ENCODE measurements at places on chromosomes 7 and 10. TPM values are rescaled to one million over a fixed set of nuclear protein-coding genes. Genes with fewer than 3 reads are reported as not detected.

DNA sequence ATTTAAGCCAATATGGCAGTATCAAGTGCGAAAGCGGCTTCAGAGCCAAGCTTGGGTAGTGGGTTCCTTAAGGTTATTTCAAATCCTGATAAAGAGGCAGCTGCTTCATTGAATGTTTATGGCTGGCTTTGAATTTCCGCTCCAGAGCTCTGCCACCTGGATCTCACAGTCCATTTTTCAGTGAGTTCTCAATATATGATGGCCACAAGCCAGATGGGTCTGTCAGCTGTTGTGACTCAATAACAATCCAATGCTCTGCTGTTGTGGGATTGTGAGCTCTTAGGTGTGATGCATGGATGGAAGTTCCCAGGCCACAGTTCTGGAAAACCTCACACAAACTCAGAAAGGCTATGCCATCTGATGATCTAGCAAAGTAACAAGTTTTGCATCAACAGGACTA, 743.8 kb upstream of the LRRN3 start:
- DNase-seq = no peak

GRCh38 chr7:55508221-55509011, 63.9 kb downstream of the VOPP1 start:
- no peak for DNase-seq

The PWWP2B gene
- 10.0 TPM for total RNA-seq

The DYDC2 gene
- not detected for total RNA-seq

- DNase-seq = no peak
These were observed 760 bp upstream of the KCTD7 start for GRCh38 chr7:66627881-66628360.

The SEC31B gene
- total RNA-seq = 14.0 TPM

DNA sequence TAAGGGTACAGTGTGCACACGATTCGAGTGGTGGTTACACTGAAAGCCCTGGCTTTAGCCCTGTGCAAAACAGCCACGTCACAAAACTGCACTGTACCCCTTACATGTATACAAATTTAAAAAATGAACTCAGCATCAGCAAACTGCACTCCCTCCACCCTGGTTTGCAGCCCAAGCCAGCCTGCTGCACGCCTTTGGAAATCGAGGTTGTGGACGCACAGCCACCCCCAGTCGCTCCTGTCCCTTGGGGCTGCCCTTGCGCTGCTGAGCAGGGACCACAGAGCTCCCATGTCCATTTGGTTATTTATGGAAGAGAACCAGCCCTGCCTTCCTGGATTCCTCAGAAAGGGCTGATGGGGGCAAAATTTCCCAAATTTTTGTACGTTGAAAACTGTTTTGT, 98.8 kb downstream of the INPP5A start:
- no peak for DNase-seq

The AOAH gene
- total RNA-seq = not detected

DNA sequence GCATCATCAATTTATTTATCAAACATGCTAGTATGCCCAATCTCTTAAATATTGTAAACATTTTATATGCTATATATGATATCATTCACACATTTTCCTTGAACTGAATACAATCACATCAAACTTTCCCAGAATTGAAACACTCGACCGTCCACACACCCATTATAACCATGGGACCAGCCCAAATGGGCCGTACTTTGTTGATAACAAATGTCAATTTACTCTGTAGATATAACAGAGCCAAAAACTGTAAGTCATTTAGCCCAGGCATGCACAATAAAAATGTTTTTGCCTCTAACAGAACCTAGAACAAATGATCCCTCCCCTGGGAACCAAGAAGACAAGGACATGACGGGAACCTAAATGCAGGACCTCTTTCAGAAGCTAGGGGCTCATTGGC, 683 bp upstream of the ANKRD22 start:
- DNase-seq = no peak

- peak; percentile 96 for DNase-seq
These were observed 10.1 kb downstream of the DENND10 start for GRCh38 chr10:119113751-119114732.

The CTTNBP2 gene
- 0.17 TPM for total RNA-seq

The VAX1 gene
- total RNA-seq = not detected

DNA sequence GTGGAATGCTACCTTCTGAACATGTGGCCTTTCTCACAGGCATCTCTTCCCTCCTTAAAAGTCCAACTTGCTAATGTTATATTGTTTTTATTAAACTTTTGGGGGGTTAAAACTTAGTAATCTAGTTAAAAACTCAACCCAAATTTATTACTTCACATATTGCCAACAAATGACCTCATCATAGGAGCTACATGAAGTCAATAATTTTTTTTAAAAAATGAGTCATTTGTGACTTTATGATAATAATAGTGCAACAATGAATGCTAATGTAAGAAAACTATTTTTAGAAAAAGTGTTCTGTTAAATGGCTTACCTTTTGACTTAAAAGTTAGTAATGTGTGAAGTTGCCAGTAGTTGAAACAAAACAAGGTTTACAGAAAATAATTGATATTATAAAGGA, 325.9 kb upstream of the FZD1 start:
- DNase-seq = no peak

DNA sequence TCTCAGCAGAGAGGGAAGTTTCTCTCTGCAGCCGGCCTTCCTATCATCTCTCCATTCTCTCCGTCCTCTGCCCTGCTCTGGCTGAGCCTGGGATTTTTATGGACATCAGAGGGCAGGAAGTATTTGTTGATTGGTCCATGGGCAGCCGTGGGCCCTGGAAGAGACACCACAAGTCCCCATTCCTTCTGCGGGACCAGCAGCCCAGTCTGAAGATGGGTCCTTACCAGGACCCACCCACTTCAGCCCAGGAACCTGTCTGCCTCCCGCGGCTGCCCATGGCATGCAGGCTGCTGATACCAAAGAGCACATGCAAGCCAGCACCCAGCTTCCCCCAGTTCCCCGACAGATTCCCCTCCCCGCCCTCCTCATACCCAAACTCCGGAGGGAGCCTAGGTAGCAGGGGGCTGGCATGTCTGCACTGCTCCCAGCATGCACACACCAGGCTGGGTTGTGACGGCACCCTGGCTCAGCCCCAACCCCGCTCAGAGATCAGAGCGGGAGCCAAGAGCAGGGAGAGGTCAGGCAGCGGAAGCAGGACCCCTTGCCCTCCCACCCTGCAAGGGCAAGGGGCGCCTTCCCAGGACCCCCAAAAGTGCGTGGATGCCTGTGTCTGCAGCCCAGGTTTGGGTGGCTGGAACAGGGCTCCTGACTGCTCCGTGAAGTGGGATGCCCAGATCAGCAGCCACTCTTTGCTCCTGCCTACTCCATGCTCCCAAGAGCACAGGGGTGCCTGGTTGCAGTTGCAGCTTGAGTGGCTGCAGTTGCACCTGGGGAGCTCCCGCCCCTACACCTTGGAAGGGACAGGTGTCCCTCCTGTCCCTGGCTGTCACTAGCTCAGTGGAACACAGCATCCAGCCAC, 538.6 kb upstream of the POT1 start:
- DNase-seq = no peak

GRCh38 chr10:72114706-72115450, 26.5 kb upstream of the SPOCK2 start:
- DNase-seq = no peak

Measured in MCF 10A (cell line).